ENCODE measurements at places on chromosomes 3 and 15.
A peak's percentile ranks its signal among the peaks of the same experiment; 100 is the strongest.

- no peak for DNase-seq
Observed at GRCh38 chr3:58749948-58750347, 83.4 kb upstream of the FAM3D start.

GRCh38 chr15:29573197-29573838 lies 248.9 kb downstream of the TJP1 start:
- DNase-seq, result no peak

DNA sequence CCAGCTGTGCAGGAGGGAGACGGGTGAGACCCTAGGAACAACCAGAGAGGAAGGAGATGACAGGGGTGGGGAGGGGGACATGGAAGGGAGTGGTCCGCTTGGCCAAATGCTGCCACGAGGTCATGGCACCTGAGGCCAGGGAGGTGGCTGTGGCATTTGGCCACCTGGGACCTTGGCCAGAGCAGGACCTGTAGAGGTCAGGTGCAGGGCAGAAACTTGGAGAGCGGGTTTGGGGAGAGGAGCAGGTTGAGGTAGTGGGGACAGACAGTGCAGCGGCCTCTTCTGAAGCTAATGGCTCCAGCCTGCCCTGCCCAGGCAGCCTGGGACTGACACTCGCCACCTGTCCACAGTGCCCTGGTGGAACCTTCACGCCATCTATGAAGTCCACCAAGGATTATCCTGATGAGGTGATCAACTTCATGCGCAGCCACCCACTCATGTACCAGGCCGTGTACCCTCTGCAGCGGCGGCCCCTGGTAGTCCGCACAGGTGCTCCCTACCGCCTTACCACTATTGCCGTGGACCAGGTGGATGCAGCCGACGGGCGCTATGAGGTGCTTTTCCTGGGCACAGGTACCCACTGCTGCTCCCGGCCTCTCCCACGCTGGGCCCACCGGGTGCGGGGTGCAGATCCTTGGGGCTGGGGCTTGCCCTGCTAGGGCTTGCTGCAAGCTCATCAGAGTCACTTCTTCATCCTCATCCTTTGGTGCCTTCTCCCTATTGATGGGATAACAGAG lies 7.0 kb upstream of the GNAT1 start:
- DNase-seq, result no peak

GRCh38 chr3:128077202-128077624 lies 25.0 kb downstream of the SEC61A1 start:
- peak; percentile 26 for DNase-seq

- DNase-seq, result no peak
Observed at GRCh38 chr3:12832350-12833221, 8.8 kb downstream of the RPL32 start.

DNA sequence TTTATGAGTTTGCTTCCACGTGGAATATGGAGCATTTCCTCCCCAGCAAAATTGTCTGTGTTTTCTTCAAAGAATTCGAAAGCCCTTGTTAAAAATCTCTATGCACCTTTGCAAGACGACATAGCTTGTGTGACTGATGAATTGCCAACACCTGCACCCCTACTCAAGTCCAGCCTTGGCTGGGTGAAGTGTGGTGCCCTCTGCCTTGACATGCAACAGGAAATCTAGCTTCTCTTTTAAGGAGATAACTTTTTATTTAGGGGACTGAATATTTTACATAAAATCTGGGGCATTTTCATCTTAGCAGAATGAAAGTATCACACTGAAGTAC lies 647 bp downstream of the HMG20A start:
- DNase-seq, result no peak

DNA sequence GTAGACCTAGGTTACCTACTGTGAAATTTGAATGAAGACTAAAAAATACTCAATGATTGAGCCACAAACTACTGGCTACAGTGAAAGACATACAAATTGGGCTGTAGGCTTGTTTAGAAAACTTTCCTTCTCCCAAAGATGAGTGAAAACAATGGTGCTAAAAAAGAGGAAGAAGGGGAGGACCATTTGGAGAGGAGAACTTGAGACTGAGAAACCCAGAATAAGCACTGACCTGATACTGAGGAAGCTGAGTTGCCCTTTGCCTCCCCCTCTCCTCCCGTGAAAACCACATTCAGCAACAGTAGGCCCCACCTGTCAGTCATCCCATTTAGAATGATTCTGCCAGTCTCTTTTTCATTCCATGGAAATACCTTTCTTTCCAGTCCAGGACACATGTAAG lies 484.0 kb upstream of the TGFBR2 start:
- DNase-seq, result no peak

DNA sequence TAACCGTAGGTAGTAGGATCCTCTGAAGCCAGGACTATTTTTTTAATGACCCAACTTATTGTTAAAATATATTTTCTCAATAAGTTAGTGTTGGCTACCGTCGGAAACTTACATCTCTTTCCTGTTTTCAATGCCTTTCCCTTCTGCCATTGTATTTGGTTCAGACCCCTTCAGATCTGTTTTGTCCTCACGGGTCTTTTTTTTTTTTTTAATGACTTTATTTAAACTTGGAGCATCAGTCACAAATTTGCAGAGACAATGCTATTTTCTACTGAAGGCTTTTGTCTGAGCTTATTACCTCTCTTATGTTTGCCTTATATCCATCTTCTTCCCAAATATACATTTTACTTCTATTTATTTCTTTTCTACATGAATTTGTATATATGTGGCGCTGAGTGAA lies 47.6 kb downstream of the PDE8A start:
- no peak for DNase-seq

GRCh38 chr3:37453393-37454389 lies 279.3 kb upstream of the LRRFIP2 start:
- peak; percentile 43 for DNase-seq

GRCh38 chr3:13581485-13582365 lies 32.8 kb downstream of the FBLN2 start:
- DNase-seq, result no peak

DNA sequence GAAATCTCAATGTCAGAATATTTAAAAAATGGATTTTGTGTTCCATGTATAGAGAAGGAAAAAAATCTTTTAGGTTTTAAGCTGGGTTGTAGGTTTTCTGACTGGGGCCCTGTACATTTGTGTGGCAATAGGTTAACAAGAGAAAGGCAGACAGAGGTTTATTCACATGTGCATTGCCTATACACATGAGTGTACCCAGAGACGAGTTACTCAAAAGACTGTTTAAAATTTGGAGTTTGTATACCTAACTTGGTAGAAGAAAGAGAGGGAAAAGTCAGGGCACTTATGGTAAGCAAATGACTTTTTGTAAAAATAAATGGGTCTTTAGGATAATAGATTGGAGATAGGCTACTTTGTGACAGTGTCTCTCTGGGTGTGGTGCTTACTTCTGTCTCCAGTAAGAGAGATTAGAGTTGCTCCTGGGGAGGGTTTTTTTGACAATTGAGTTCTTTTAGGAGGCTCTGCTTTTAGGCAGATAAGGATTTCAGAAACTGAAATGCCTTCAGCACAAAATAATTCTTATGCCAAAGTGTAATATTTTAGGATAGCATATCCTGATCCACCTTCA lies 225.2 kb downstream of the TCF12 start:
- no peak for DNase-seq

DNA sequence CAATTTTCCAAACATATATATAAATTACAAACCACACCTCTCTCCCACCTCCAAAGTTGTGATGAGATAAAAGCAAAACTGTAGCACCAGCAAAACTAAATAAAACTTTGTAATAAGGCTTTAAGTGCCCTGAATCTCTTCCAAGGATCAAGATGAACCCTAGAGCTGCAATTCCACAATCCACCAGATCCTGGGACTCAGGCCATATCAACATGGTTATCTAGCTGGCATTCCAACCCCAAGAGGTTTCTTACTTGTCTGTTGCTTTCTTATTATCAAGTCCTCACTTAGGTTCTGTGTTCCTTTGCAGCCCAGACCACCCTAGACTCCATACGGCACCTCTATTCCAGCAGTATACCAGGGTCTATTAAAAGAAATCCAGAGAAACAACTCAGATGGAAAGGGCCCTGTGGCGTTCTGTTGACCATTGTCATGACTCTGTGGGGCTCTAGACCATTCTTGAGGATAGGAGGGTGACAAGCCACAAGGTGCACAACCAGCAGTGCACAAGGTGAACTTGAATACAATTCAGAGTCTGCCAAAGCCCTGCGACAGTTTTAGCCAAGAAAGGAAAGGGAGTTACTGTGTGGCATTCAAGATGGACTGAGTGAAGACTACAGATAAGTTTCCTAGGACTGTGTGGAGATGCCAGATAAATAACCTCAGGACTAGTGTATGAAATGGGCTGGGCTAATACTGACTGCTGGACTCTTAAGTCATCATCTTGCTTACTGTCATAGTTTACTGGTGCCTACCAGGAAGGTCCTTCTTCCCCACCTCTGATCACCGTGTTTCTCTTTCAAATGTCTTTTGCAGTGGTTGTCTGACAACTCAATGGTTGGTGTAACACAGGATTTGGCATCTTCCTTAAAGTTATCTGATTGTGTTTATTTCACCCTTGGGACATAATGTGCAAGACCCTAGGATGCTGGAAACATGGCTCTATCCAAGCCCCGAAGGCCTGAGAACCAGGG lies 27.2 kb downstream of the ACKR2 start:
- DNase-seq, result no peak

DNA sequence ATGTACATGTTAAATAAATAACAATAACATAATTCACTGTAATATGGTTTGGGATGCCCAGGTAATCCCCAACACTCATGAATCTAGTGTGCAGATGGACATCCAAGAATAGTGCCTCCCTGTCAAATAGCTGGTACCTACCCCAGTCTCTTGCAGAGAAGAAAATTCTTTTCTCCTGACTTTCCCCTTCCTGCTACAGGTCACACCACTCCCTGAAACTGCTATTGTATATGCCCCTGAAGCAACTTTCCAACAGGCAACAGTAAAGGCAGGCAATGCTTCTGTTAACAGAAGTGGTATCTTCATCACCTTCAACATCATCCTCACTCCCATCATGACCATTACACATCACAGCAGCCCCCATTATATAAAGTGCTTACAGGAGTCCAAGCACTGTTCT lies 431.6 kb downstream of the MAGI1 start:
- no peak for DNase-seq

GRCh38 chr15:50577492-50577891 lies 31.0 kb upstream of the USP50 start:
- no peak for DNase-seq

GRCh38 chr15:62899090-62899493 lies 143.5 kb upstream of the TPM1 start:
- DNase-seq, result no peak

GRCh38 chr3:110526777-110527727 lies 544.6 kb upstream of the NECTIN3 start:
- peak; percentile 68 for DNase-seq

- peak; percentile 71 for DNase-seq
Observed at GRCh38 chr3:194322678-194323211, 28.4 kb downstream of the CPN2 start.

DNA sequence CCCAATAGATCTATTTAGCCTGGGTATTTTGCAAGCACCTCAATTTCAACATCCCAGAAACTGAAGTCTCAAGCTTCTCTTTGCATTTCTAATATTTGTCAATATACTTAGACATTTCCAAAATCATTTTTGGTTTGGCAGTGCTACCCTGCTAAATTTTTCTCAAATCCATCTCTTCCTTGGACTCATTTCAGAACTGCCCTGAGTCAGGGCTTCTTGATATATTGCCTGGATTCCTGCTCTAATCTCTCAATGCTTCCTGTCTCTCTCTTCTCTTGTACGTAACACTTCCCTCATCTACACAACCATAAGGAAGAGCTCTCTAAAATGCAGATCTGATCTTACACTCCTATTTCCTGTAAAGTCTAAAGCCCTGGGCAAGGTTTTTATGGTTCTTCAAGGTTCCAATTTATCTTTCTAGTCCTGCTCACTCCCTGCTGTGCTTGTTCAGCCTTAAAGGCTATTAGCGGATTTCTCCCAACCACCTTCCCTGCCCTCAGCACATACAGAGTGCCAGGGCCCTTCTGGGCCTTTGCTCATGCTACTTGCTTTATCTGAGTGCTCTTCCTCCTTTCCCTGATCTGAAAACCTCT lies 53.0 kb upstream of the MME start:
- DNase-seq, result peak; percentile 54

DNA sequence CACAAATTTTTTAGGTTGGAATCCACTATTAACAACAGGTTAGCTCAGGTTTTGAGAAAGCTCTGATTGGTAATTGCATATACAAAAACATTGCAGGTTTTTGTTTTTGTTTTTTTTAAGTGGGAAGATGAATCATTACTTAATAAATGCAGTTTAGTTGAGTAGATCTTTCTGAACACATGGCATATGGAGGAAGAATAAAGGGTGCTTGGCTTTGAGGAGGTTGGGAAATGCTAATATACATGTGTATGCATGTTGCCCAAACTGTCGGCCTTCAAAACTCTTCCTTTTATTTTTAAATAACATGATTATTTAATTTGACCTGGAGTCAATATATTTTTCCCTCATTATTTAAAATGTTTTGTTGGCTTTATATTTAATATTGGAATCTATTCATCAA lies 32.8 kb downstream of the ZBTB38 start:
- DNase-seq, result no peak

Measured in GM03348 (cell line).